ENCODE measurements at places on chromosomes 12 and 14.

DNA sequence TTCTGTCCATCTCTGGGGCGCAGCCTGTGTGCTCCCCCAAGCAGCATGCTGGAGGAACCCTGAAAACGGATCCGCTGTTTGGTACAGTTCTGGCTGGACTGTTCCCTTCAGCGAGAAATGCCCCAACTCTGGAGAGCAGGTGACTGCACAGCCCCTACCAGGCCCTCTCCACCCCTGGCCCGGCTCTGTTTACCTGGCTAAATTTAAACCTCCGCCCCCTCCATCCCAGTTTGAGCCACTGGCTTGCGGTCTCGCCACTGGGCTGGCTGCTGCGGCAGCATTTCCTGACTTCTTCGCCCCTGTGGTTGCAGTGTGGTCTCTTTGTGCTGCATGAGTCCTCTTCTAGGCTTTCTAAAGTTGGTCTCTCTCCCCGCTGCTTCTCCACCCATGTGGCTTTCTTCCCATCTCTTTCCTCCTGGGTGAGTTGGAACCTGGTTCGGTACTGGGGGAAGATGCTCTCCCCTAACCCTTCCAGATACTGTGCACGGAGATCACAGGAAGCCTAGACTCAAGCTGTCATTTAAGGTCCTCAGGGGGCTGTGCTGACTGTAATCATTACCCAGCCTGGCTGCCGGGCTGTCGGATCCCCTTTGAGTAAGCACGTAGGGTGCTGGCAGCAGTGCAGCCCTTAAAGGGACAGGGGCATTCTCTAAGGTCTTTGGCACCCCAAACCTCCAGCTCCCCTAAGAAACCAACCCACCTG is 60.6 kb downstream of the FBXL14 start:
- DNase-seq: no peak

GRCh38 chr12:88029093-88029665 is at the start of gene C12orf50:
C12orf50 (minus strand) TSS chr12:88029401; CDS start chr12:88026962, 2,439 bp downstream.
- no peak for DNase-seq

DNA sequence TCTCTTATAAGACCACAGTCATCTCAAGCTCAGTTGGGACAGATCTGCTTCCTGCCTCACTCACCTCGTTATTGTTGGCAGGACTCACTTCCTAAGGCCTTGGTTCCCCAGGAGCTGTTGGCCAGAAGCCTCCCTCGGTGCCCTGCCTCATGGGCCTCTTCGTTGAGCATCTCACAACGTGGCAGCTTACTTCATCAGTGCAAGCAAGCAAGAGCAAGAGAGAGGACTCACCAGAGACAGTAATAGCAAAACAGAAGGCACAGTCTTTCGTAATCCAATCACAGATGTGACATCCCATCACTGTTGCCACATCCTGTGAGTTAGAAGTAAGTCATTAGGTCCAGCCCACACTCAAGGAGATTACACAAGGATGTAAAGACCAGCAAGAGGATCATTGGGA is 5.1 kb upstream of the NUMB start:
- DNase-seq: peak; percentile 93

- DNase-seq: peak; percentile 60
Observed at GRCh38 chr12:46480724-46481123, 108.2 kb upstream of the SLC38A2 start.

GRCh38 chr12:76890151-76891143 is 11.6 kb upstream of the CSRP2 start:
- no peak for DNase-seq

GRCh38 chr14:64806202-64806861 is 73.4 kb downstream of the SPTB start:
- peak; percentile 52 for DNase-seq

- DNase-seq: no peak
Observed at GRCh38 chr12:17414596-17414995, 675.4 kb downstream of the RERGL start.

GRCh38 chr14:42517806-42518500 is 911.3 kb downstream of the LRFN5 start:
- DNase-seq: no peak

- DNase-seq: no peak
Observed at GRCh38 chr12:67759829-67760228, 111.3 kb downstream of the DYRK2 start.

GRCh38 chr12:104888892-104889291 is 69.2 kb downstream of the SLC41A2 start:
- DNase-seq: no peak

Data from HS-5 (cell line).